ENCODE measurements at places on chromosomes 11 and 22.

DNA sequence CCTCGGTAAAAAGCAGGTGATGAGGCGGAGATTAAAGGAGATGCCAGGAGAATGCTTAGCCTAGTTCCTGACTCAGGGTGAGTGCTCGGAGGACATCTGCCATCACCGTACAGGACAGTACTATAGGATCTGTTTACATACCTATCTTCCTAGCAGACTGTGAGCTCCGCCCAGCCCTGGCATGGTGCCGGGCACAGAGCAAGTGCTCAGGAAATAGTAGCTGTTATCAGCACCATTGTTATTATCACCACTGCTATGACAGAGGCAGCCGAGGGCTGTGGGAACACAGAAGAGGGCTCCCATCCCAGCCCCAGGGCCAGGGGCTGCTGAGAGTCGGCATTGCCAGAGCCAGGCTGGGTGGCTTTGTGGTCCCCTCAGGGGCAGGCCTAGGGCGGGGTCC, 642 bp upstream of the SEPTIN3 start:
- no peak for DNase-seq

- DNase-seq, result no peak
Measured at GRCh38 chr11:2121227-2122130, 17.7 kb downstream of the IGF2 start.

GRCh38 chr11:72752088-72752914, at the start of gene ARAP1:
ARAP1 (minus strand) TSS chr11:72752408; CDS start chr11:72727128, 25,280 bp downstream.
- DNase-seq, result peak; percentile 39

- DNase-seq, result no peak
Measured at GRCh38 chr22:48807155-48807554, 1020.5 kb downstream of the BRD1 start.

DNA sequence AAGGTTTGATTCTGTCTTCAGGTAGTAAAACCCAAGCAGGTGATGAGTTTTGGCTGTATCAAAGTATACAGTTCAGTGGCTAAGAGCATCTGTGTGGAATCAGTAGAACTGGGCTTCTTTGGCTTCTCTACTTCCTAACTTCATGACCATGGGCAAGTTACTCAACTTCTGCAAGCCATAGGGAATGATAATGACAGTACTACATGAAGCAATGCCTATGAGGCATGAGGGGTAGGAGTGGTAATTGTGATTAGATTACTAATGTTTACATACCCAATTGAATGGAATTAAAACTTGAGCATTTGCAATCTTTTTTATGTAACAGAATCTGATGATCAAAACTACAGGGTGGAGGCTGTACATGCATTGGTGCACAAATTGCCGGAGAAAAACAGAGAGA, 164.3 kb downstream of the PGR start:
- DNase-seq, result peak; percentile 10

DNA sequence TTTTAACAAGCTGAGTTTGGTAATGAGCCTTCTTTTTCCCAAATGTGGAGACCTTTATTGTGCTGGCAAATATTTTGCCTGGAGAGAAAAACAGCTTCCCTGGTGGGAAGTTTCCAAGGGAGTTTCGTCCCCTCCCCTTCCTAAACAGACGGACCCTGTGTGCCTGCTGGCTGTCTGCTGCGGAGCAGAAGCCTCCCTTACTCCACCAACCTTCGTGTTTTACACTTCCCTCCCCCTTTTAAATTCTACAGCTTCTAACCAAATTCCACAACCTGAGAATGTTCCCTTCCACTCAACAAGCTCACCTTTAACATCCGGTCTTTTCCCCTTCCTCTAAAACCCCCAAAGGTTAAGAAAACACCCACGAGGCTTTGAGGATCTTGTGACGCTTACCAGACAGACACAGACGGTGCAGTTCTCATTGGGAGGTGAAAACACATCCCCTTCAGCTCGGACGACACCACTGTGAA, 17.1 kb downstream of the VWCE start:
- DNase-seq, result no peak
